Dermis microvascular lymphatic vessel endothelial cell (primary cell): ENCODE measurements at places on chromosomes 16 and 17.
A peak's percentile ranks its signal among the peaks of the same experiment; 100 is the strongest.

- no peak for DNase-seq
Measured at GRCh38 chr16:57134982-57135381, 42.6 kb downstream of the CPNE2 start.

- DNase-seq: no peak
Measured at GRCh38 chr17:21201298-21201595, 12.7 kb downstream of the TMEM11 start.

- no peak for DNase-seq
Measured at GRCh38 chr17:62696726-62697490, 69.4 kb downstream of the MRC2 start.

DNA sequence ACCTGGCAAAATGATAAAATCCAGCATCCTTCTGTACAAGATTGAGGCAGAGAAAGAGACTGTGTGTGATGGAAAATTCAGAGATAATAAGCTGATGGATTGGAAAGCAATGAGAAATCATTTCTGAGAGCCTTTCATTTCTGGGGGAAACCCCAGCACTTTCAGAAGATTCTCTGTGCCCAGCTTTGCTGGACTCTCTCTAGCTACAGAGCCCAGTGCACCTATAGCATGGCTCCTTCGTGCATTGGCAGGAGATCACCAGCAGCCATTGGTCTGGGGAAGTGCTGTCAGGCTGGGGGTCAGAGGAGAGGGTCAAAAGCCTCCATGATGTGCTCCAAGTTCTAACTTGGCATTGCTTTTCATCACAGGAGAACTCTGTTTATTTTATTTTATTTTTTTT, 259.9 kb downstream of the SOX9 start:
- no peak for DNase-seq

DNA sequence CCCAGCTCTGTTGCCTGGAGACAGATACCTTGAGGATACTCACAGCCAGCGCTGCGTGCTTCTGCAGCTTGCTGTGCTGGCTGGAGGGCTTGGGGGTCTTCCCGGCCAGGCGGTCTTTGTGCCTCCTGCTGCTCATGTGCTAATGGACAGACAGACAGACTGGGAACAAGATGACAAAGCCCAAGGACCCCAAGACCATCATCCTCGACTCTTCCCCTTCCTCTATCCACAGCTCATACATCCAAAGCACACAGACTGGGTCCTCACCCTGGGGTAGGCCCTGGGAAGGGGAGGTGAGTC, 7.7 kb downstream of the NKIRAS2 start:
- DNase-seq: no peak

DNA sequence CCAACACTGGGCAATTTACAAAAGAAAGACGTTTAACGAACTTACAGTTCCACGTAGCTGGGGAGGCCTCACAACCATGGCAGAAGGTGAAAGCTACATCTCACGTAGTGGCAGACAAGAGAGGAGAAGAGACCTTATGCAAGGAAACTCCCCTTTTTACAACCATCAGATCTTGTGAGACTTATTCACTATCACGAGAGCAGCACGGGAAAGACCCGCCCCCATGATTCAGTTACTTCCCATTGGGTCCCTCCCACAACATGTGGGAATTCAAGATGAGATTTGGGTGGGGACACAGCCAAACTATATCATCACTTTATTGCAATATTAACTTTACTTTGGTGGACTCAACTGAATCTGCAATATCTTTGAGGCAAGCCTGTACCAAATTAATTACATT, 11.9 kb upstream of the ENGASE start:
- no peak for DNase-seq

DNA sequence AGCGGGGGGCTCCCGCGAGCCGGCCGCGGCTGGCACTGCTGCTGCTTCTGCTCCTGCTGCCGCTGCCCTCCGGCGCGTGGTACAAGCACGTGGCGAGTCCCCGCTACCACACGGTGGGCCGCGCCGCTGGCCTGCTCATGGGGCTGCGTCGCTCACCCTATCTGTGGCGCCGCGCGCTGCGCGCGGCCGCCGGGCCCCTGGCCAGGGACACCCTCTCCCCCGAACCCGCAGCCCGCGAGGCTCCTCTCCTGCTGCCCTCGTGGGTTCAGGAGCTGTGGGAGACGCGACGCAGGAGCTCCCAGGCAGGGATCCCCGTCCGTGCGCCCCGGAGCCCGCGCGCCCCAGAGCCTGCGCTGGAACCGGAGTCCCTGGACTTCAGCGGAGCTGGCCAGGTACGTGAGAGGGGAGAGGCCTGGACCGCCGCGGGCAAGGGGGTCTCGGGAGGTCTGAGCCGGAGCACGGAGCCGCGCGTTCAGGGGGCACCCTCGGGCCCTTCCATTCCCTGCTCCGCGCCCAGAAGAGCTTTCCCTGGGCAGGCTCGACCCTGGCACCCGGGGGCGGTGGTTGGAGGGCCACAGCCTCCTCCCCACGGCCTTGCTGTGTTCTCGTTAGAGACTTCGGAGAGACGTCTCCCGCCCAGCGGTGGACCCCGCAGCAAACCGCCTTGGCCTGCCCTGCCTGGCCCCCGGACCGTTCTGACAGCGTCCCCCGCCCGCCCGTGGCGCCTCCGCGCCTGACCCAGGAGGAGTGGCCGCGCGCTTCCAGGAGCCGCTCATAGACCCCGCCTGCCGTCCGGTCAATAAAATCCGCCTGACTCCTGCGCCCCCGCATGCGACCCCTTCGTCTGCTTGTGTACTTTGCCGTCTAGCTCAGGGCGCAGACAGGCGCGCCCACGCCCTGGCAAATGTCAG, 591 bp downstream of the NPW start:
- DNase-seq: no peak

GRCh38 chr17:75456039-75456416, 407 bp upstream of the TMEM94 start:
- DNase-seq: no peak

GRCh38 chr16:56269281-56269680, 78.0 kb downstream of the GNAO1 start:
- no peak for DNase-seq

GRCh38 chr17:58120195-58120822, 27.9 kb upstream of the OR4D1 start:
- peak; percentile 31 for DNase-seq

DNA sequence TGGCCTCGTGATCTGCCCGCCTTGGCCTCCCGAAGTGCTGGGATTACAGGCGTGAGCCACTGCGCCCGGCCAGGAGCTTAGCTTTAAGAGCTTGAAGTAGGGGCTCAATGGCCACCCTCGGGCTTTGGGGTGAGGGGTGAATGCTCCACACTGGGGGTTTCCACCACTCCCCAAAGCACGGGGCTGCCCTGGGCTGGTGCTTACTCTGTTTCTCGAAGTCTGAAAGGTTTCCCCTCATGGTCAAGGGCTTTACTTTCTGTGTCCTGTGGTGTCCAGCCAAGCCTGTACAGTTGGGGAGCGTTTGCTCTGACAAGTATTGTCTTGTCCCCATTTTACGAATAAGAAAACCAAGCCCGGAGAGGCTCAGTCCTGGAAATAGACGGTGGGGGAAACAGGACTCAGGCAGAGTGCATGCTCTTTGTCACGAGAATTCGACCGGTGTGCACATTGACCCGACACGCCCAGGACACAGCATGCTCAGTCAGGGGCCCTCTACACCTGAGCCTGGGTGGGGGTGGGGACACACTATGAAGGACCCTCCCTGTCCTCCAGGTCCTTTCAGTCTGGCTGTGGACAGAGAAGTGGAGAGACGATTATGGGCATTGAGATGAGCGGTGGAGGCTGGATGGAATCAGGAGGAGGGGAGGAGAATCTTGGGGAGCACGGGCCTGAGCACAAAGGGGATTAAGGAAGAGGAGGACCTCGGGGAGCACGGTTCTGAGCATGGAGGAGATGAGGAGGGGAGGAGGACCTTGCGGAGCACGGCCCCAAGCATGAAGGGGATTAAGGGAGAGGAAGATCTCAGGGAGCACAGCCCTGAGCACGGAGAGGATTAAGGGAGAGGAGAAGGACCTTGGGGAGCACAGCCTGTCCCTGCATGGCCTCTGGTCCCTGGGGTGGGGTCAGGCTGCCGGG, 7.5 kb downstream of the CD7 start:
- DNase-seq: no peak

GRCh38 chr17:56821847-56822534, 11.7 kb downstream of the C17orf67 start:
- no peak for DNase-seq

GRCh38 chr16:2482708-2483534, 8.0 kb downstream of the TBC1D24 start:
- no peak for DNase-seq

DNA sequence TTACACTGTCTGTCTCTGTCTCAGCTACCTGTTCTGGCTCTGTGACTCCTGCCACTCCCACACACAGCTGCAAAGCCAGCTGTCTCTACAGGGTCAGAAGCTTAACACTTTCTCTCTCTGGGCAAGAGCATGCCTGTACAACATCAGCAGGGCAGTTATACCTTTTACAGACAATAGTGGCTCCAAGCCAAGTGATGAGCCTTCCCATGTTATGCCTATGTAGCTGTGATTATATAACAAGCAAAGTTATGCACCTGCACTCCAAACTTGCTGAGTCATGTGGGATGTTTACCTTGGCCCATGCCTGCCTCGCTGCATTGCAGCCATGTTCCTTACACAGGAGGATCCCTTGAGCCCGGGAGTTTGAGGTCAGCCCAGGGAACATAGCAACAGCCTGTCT, 31.8 kb upstream of the APPBP2 start:
- no peak for DNase-seq

DNA sequence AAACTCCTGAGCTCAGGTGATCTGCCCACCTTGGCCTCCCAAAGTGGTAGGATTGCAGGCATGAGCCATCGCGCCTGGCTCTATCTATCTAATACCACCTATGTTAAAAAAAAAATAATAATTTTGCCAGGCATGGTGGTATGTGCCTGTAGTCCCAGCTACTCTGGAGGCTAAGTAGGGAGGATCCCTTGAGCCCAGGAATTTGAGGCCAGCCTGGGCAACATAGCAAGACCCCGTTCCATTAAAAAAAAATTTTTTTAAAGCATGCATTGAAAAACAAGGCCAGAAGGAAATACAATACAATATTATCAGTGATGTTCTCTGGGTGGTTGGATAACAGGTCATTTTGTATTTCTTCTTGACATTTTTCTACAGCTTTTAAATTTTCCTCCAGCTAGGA, 45.2 kb upstream of the HELZ start:
- no peak for DNase-seq

DNA sequence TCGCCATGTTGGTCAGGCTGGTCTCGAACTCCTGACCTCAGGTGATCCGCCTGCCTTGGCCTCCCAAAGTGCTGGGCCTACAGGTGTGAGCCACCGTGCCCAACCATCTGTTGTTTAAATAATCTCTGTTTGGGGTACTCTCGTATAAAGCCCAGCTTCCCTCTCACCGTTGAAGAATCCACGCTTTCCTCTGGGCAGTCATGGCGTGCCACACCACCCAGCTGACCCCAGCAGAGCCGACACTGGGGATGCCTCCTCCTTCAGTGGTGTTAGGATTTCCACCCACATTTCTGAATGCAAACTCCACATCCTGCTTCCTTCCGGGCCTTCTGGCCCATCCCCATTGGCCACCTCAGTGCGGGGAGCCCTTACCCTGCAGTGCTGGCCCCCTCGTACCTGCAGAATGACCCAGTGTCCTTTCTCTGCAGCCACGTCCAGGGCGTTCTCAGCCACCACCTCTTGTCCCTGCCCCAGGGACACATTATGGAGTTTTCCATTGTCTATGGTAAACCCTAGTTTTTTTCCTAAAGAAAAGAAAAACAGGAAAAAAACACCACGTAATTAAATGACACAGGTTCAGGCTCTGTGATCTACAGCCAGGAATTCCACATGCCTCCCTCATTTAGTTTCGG, 60.4 kb downstream of the PGS1 start:
- DNase-seq: peak; percentile 83

GRCh38 chr17:63519972-63520882, 2.9 kb upstream of the KCNH6 start:
- DNase-seq: no peak

DNA sequence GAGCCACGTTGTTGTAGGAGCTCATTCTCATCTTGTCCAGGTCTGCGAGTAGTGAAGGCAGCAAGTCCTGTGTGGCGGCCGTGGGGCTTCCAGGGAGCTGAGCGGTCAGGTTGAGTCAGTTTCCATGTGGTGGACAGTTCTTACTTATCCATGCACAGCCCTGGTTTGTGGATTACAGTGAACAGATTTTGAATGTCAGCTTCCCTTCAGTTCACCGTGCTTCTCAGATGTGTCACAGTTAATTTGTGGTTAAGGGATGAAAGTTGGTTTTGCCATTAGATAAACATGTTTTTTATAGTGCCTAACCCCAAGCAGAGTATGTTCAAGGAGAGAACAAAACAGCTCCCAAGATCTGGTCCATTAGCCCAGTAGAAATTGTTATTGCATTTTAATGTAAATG, 103.1 kb downstream of the RPTOR start:
- DNase-seq: no peak

DNA sequence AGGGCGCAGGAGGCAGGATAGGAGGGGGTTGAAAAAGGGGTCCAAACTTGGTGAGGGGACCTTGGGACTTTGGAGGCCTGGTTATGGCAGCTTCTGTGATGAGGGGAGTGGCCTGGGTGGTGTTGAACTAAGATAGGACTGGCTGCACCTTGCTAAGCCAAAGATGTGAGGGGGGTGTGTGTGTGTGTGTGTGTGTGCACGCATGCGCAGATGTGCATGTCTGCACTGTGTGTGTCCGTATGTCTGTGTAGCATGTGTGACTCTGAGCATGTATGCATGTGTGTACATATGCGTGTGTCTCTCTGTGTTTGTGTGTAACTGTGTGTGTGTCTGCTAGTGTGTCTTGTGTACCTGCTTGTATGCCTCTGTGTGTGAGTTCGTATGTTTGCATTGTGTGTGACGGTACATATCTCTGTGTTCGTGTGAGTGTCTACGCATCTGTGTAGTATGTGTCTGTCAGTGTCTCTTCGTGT, 4.1 kb downstream of the SLC16A5 start:
- DNase-seq: no peak

DNA sequence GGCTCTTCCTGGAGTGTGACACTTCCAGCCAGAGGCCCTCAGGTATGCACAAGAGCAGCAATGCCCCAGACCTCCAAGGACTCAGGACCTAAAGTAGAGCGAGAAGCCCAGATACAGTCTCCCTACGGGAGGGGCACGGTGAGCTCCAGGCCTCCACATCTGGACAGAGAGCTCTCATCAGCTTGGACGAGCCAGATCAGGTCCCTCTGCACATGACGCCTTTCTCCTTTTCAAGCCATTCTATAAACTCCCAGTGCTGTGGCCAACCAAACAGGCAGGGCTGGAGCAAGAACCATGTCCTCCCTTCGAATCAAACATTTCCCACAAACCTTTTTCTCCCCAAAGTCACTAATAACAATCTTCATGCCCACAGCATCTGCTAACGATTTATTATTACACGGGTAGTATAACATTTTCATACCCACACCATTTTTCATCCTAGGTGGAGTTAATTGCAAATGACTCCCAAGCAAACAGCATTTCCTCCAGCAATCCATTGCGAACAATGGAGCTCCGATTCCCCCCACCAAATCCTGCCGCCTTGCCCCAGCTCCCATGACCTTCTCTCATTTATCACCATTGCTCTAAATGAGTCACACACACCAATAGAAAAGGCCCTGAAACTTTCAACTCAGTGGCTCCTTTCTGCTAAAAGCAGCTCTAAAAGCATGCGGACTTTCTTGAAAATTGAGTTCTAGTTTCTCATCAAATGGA, 24.2 kb upstream of the NLRP1 start:
- DNase-seq: no peak
